GM23338 (cell line): ENCODE measurements at places on chromosomes 11 and 22.
A peak's percentile ranks its signal among the peaks of the same experiment; 100 is the strongest.

GRCh38 chr11:82718307-82718706 is 15.4 kb downstream of the FAM181B start:
- peak; percentile 85 for DNase-seq

DNA sequence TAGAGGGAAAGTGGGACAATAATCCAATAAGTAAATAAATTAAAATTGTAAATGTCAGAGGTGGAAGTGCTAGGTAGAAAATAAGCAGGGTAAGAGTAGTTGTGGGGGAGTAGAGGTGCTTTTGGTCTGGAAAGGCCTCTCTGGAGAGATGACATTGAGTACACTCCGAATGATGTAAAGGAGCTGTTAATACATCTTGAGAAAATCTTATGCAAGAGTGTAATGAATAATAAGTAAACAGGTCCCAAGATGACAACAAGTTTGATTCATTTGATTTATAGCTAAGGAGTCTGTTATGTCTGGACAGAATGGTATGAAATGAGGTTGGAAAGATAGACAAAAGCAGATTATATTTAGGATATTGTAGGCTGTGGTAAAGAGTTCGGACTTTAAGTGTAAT is 87.5 kb downstream of the TMEM135 start:
- DNase-seq, result no peak

- peak; percentile 83 for DNase-seq
Observed at GRCh38 chr22:45602824-45603595, 68.6 kb upstream of the ATXN10 start.

GRCh38 chr11:19433367-19433766 is 192.6 kb upstream of the E2F8 start:
- peak; percentile 36 for DNase-seq
